SK-MEL-5 (cell line): ENCODE measurements at places on chromosomes 16 and 17. TPM values are rescaled to one million over a fixed set of nuclear protein-coding genes. Genes with fewer than 3 reads are reported as not detected.

The BCKDK gene
- 23.6 and 27.2 TPM in 2 replicates for total RNA-seq

The OTOP2 gene
- total RNA-seq, result not detected in 2 replicates

The CACNG3 gene
- not detected in 2 replicates for total RNA-seq

The OSGIN1 gene
- 88.5 and 90.9 TPM in 2 replicates for total RNA-seq

The RAPGEFL1 gene
- 1.9 and 2.4 TPM in 2 replicates for total RNA-seq

The SLFN12 gene
- 3.9 and 4.1 TPM in 2 replicates for total RNA-seq

The CUEDC1 gene
- total RNA-seq, result 10.4 and 14.6 TPM in 2 replicates

The ASGR1 gene
- 0.21 and 0.56 TPM in 2 replicates for total RNA-seq

The THRA gene
- total RNA-seq, result 14.3 and 15.9 TPM in 2 replicates

The SLC35G6 gene
- not detected in 2 replicates for total RNA-seq

The SLC5A10 gene
- 0.11 TPM in 1 of 2 replicates, not detected in the other for total RNA-seq

The NAE1 gene
- total RNA-seq, result 110 and 114 TPM in 2 replicates
